ENCODE measurements at places on chromosomes 11 and 22.

DNA sequence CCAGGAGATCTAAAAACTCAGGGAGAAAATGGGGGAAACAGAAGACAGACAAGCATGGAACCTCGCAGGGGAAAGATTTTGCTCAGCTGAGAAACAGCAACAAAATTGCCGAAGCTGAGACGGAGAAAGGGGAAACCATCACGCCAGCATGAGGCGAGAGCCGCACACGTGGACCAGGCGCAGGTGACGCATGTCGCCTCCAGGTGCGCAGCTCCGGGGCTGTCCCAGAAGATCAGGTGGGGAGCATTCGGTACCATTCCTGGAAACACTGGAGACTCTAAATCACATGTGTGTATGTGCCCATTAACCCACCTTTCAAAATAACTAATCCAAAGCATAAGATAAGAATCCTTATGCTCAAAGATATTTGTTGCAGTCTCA lies 121.7 kb downstream of the BRD1 start:
- DNase-seq: no peak

- no peak for DNase-seq
These were observed 133.8 kb upstream of the PITPNB start for GRCh38 chr22:28052825-28053269.

DNA sequence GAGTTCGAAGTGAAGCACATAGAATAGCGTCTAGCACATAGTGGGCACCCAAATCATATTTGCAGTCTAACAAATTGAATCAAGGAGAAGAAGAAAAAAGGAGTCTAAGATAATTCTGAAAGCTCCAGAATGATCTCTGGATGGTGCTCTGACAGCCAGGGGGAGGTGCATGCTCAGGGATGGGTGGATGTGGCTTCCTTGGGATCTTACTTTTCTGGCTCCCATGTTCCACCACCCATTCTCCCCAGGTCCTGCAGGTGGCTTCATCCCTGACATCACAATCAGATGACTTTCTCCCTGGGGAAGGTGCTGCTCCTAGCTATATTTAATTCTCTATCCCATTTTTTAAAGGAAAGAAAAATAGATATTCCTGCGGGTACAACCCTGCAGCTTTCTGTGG lies 381.9 kb downstream of the CADM1 start:
- no peak for DNase-seq

- DNase-seq: no peak
These were observed 22.5 kb downstream of the MYO18B start for GRCh38 chr22:25764270-25765015.

- DNase-seq: no peak
These were observed 449 bp upstream of the TOM1 start for GRCh38 chr22:35299217-35299672.

GRCh38 chr11:3208272-3208671 lies 10.3 kb downstream of the MRGPRG start:
- no peak for DNase-seq

- peak; percentile 76 for DNase-seq
These were observed at the start of gene NCR3LG1 for GRCh38 chr11:17351510-17352176. NCR3LG1 (plus strand) TSS chr11:17351800; CDS start chr11:17351970, 170 bp downstream.

DNA sequence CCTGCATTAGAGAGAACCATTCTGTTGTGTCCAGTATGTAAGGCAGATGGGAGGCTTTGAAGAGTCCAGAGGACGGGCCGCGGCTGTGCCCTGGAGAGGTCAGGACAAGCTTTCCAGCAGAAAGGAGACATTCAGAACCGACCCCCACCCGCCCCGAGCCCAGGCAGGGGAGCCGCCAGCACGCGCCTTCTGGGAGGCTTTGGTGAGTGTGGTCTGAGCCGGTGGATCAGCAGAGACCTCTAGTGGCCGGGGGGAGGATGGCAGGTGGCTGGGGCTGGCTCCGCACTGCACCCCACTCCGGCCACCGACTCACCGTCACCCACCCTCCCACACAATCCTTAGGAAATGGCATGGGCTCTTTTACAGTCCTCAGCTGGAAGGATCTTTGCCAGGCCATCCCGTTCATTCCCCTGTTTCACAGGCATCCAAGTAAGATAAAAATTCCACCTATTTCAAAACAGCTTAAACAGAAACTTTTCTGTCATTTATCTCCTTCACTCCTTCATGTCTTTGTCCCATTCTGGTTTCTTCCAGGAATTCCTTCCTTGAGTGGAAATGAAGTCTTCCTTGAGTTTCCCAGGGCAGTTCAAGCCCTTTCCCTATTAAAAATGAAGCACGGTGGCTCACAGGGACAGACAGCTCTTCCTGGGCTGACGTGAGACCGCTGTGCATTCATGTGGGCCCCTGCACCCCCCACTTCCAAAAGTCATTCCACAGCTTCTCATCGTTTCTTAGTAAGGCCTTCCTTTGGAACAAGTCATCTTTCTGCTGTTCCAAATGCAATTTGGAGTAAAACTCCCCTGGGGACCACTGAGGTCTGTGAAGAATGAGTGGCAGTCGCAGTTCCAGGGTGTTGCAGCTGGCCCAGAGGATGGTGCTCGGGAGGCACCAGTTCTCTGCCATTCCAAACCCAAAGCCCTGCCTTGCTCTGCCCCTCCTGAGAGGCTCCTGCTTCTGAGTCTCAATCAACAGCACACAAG lies 91.0 kb downstream of the FEZ1 start:
- peak; percentile 54 for DNase-seq

DNA sequence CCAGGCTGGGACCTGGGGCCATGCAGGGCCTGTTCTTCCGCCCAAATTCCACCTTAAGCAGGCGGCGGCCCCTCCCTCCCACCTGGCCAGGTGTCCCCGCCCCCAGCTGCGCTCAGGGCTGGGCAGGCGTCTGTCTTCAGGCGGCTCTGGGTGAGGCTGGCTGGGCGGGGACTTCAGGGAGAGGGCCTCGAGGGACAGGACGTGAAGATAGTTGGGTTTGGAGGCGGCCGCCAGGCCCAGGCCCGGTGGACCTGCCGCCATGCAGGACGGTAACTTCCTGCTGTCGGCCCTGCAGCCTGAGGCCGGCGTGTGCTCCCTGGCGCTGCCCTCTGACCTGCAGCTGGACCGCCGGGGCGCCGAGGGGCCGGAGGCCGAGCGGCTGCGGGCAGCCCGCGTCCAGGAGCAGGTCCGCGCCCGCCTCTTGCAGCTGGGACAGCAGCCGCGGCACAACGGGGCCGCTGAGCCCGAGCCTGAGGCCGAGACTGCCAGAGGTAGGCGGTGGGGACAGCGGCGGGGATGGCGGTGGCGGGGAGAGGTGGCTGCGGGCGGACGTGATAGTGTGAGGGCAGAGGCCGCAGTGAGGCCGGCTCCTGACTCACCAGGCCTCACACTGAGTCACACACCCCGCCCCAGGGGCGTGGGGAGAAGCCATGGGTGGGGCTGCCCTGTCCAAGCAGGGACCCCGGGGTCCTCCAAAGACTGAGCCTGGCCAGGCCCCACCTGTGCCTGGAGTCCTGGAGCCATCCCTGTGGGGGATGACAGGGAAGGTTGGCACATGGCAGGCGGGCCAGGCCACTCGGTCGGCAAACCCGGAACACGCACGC lies at the start of gene PKP3:
Gene PKP3 (plus strand): TSS at position 176 of the 824 bp plus-strand sequence. CDS start 84 bp downstream, at position 260.
- DNase-seq: no peak

GRCh38 chr11:128685402-128686020 lies 8.4 kb upstream of the FLI1 start:
- no peak for DNase-seq

DNA sequence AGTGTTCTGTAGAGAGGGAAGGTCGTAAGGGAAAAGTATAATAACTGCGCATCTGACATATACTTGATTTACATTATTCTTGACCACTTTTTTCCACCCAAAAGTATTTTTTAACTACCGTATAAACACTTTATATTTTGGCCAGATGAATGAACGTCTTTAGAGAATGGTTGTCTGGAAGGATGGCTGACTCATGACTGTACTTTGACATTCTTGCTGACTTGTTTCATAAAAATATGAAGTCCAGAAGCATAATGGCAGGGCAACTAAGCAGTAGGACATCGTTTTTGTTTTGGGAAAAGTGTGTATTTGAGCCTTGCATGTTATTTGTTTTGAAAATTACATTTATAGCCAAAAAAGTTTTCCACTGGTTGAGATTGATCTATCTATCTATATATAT lies 110.0 kb downstream of the OSBP2 start:
- DNase-seq: no peak

DNA sequence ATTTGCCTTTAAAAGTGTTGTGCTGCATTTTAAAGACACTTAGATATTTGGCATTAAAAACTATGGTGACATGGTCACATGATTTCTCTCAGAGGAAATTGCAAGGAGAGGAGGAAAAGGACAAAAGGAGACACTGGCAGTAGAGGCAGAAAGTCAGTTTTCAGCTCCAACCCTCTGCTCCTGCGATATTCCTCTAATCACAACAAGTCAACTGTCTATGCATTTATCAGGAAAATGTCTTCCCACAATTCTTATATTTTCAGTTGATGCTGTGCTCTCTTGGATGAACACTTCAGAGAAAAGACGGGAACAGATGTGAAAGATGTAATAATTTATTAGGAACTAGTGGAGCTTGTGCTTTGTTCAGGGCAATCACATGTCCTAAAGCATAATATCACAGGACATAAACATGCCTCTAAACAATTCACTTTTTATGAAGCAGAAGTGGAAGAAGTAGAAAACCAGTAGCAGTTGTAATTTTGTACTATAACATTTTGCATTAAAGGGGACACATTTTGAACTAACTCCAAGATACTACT lies 340.8 kb upstream of the PITPNB start:
- no peak for DNase-seq
